ENCODE measurements at places on chromosomes 13 and 19.

GRCh38 chr19:7658219-7658686 is 10.6 kb upstream of the RETN start:
- no peak for DNase-seq

- DNase-seq = no peak
Measured at GRCh38 chr19:5914358-5914774, 312 bp downstream of the CAPS start.

GRCh38 chr13:48431431-48431830 is 18.5 kb upstream of the LPAR6 start:
- DNase-seq = no peak

- no peak for DNase-seq
Measured at GRCh38 chr13:44726778-44727177, 150.6 kb upstream of the TSC22D1 start.

GRCh38 chr13:26589754-26590153 is 32.3 kb downstream of the WASF3 start:
- DNase-seq = no peak

GRCh38 chr19:39438270-39438934 is 2.7 kb upstream of the RPS16 start:
- DNase-seq = no peak

- DNase-seq = no peak
Measured at GRCh38 chr13:90502762-90503161, 844.7 kb upstream of the MIR17HG start.

DNA sequence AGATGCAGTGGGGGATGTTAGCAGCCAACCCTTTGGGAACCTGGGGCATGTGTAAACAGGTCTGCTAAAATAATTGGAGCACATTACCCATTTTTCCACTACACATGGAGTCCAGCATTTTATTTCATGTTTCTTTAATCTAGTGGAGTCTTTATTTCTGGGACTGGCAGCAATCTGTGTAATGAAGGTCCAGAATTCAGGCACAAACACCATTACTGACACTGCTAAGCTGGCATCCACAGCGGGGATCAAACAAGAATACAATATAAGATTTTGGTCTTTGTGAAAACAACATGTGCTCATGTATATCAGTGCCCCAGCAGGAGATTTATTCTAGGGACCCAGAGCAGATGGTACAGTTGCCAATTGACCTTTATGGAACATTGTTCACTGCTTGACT is 1587.0 kb upstream of the PRR20A start:
- no peak for DNase-seq

DNA sequence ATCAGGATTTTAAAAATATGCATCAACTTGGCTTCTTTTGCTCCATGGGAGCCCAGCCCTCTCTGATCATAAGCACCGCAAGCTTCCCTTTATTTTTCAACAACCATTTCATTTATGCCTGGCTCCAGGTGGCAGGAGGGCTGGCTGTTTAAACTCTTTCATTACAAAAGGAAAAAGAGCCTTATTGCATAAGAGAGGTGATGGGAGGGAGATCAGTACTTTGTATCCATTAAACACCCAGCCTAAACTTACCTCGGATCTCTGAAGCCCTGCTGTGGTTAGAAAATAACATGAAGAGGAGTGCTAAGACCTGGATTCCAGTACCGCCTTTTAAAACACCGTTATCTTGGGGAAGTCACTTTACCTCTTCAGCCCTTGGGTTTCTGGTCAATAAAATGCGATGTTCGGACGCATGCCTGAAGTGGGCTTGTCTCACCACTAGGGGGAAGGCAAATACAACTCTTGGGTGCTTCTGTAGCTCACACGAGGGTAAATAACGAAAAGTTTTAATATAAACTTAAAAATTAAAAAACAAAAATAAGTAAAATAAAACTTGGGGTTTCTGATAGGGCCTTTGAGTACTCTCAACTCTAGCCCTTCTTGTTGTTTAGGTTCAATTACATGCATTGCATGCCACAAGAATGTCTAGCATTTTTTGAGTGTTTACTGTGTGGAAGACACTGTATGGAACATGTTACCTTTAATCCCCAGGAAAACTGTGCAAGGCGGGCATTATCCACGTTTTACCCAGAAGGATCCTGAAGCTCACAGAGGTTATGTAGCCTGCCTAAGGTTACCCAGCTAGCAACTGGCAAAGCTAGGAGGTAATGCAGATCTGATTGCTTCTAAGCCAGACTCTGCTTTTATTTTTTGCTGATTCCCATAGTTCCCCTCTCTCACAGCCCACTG is 240.3 kb downstream of the LMO7 start:
- no peak for DNase-seq

- DNase-seq = no peak
Measured at GRCh38 chr13:87344176-87344575, 327.0 kb upstream of the SLITRK5 start.

DNA sequence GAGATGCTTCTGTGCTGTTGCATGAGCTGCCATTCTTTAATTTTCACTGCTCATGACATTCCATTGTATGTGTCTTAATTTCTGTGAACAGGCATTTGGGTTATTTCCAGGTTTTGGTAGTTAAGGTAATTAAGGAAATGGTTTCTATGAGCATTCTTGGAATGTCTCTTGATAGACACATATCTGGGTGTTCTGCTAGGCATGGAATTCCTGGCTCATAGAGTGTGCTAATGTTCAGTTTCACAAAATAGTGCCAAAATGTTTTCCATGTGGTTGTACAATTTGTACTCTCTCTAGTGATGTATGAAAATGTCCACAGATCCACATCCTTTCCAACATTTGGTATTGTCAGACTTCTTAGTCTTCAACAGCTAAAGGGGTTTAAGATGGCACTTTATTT is 680.9 kb upstream of the SGCG start:
- DNase-seq = no peak

- DNase-seq = no peak
Measured at GRCh38 chr19:2973229-2973628, 4.1 kb upstream of the TLE6 start.

DNA sequence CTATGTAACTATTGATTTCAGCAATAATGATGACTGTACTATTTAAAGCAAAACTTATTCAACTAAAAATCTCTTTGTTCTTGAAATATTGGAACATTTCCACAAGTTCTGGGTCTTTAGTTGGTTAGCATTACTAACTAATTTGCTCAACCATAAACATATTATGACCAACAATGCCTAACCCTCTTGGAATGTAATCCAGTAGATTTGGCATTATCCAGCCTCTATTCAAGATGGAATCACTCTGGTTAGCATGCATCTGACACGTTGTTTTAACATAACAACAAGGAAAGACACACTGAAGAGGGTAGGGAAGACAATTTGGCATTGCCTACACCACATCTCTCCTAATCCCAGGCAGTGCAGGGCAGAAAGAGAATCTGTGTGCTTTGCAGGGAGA is 941.3 kb upstream of the PCDH20 start:
- DNase-seq = no peak

DNA sequence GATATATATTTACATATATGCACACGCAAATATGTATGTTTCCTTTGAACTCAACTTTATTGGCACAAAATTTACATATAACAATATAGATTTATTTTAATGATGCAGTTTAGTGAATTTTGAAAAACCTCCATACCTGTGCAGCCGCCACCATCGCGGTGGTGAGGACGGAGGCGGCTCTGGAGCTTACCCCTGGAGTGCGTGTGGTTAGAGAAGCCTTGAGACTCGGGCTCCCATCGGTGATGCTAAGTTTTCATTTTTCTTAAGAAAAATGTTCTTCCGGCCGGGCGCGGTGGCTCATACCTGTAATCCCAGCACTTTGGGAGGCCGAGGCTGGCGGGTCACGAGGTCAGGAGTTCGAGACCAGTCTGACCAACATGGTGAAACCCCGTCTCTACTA is 31.8 kb downstream of the GJA3 start:
- DNase-seq = no peak

GRCh38 chr13:76004416-76004815 is 368.3 kb downstream of the LMO7 start:
- no peak for DNase-seq

DNA sequence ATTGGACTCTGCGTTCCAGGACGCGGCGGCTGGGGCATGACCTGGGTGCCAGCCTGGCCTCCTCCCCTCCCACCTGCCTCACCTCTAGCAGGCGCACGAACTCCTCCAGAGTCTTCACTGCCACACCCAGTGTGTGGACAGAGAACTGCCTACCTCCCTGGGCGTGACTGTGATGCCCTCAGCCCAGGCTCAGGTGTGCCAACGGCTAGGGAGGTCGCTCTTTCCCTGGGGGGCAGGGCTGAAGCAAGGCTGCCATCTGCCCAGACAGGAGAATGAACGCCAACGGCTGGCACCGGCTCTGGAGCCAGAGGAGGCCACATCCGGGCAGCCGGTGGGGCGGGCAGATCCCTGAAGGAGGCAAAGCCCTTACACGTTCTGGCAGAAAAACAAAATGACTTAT is 11.3 kb downstream of the NANOS3 start:
- DNase-seq = no peak

DNA sequence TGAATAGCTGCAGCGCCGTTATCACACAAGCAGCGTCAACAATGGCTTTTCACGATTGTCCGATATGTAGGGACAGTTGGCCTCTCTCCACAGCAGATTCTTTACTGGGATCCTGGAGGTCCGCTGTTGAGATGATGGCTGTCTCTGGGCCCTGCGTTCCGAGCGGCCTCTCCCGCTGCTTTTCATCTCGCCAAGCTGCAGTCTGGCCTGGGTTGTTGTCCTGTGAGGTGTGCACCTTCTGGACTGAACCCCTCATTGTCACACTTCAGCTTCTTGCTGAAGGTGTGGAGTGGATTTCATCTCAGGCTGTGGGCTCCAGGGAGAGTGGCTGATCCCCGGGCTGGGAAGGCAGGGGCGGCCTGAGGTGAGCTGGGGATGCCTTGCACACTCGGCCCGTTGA is 9.6 kb downstream of the UPF1 start:
- DNase-seq = no peak

GRCh38 chr13:29081697-29082440 is 261.7 kb downstream of the MTUS2 start:
- no peak for DNase-seq

DNA sequence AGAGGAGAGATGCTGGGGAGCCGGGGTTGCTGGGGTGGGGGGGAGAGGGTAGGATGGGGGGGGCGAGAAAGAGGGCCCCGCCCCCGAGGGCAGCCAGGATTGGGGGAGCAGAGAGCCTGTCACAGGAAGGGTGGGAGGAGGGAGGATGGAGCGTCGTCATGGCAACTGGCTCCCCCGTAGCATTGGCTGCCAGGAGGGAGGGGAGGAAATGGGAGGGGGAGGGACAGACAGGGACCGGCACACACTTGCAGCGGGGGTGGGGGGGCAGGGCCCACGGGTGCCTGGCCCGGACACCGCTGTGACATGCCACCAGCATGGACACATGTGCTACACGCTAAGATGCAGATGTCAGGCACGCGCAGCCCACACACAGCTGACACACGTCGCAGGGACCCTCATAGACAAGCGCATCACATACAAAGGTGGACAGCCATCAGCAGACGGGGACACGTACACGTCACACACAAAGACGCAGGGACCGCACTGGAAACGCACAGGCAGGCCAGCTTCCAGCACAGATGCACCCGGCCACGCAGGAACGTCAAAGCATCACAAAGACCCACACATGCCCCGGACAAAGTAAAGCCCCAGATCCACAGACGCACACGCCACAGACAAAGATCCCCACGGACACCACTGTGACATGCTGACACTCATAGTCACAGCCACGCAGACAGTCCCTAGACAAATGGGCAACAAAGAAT is at the start of gene LMTK3:
Gene LMTK3, minus strand, starts transcription at position 36 of the 704 bp plus-strand sequence. CDS start 259 bp downstream, outside the sequence.
- no peak for DNase-seq

DNA sequence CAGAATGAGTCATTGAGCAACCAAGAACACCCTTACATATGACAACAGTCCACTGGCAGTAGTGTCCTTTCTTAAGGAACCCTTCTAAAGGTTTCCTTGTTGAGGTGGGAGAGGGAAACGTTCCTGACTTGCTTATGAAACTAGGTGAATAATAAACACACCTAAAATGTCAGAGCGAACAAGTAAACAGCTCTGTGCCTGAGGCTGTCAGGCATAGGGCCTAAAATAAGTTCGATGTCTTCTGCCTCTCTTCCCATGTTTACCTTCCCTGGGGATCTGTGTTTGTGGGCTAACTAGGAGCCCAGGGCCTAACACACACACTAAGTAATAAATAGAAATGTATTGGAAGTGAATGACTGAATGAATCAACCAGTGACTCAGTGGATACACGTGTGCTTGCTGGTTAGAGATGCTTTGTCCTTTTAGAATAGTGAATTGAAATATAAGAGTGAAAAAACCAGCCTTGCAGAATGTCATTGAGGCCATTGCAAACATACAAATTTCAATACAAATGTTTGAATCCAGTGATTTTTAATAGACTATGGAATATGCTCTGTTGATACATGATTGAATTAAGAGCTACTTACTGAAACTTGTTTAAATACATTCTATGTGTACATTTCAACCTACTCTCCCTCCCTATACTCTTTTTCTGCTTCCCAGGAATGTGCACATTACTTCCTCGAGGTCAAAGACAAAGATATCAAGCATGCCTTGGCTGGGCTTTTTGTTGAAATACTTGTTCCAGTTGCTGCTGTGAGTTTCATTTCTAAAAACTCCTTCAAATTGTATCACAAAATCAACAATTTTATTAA is 102.9 kb downstream of the FRY start:
- no peak for DNase-seq

- DNase-seq = no peak
Measured at GRCh38 chr19:15108845-15109767, 1.9 kb downstream of the SYDE1 start.

- no peak for DNase-seq
Measured at GRCh38 chr13:46168783-46169182, 13.2 kb downstream of the LCP1 start.

GRCh38 chr19:49361438-49362047 is 673 bp downstream of the TEAD2 start:
- no peak for DNase-seq

DNA sequence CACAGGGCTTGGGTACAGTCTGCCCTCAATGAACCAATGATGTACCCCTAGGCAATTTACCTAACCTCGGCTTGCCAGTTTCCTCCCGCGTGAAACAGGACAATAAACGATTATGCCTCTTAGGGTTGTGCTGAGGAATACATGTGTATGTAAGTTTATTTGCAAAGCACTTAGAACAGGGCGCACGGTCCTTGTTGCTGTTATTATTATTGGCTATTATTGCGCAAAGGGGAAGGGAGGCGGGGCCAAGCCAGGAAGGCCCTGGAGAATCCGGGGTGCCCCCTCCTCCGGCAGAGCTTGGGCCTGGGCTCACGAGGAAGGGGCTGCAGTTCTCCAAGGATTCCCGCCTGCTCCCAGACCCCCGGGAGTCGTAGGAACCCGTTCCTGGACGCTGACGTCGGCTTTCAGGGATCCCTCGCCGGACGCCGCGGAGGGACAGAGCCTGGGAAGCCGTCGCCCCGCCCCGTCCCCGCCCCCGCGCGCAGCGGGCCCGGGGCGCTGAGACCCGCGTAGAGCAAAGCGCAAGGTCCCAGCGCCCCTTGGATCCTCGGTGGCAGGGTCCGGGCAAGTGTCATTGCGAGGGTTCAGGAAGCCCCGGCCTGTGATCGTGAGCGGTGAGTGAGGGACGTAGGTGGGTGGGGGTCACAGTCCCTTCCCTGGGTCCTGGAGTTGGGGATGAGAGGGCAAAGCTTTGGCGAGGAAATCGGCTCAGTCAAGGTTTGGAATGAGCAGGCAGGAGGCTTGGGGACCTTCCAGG is at the start of gene TMEM91:
Gene TMEM91, plus strand, starts transcription at position 293 of the 757 bp plus-strand sequence. CDS start 1,777 bp downstream, outside the sequence.
- DNase-seq = no peak

Data from vagina (tissue), 2 donors.